ENCODE measurements at places on chromosomes 1 and 21. TPM values are rescaled to one million over a fixed set of nuclear protein-coding genes. Genes with fewer than 3 reads are reported as not detected.

- DNase-seq: no peak
These were observed 588.3 kb upstream of the USP24 start for GRCh38 chr1:55803429-55803828.

DNA sequence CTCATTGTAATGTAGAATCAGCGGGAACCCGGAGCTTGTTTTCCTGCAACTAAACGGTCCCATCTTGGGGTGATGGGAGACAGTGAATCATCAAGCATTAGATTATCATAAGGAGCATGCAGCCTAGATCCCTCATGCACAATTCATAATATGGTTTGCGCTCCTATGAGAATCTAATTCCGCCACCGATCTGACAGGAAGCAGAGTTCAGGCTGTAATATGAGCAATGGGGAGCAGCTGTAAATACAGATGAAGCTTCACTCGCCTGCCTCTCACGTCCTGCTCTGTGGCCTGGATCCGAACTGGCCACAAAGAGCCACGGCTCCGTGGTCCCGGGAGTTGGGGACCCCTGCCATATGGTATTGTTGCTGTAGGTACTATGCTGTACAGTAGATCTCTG, 1.6 kb downstream of the IFI44 start:
- peak; percentile 39 for DNase-seq

DNA sequence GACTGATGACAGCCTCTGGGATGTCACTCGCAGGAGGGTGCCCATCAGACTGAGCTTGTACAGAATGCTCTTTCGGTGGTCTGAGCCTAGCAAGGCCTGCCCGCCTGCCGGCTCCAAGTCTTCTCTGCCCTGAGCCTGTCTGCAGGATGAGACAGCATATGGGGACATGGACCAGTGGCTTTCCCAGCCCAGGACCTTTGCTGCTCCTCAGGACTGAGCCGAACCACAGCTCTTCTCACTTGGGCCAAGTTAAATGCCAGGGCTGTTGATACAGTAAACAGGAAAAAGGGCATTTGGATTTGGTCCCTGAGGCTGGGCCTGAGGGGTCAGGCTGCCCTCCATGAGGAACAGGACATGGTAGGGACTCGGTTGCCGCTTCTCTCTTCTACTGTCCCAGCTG, 64.3 kb upstream of the EPS8L3 start:
- DNase-seq: no peak

LCE2A gene
- not detected for total RNA-seq

S100A5 gene
- total RNA-seq: not detected

AMY1C gene
- total RNA-seq: not detected

HLX gene
- total RNA-seq: 1.6 TPM

- no peak for DNase-seq
These were observed 54.6 kb downstream of the SIM2 start for GRCh38 chr21:36753556-36753955.

GRCh38 chr1:31735571-31735970, 28.6 kb downstream of the ADGRB2 start:
- DNase-seq: no peak

CCT3 gene
- total RNA-seq: 104 TPM

DNA sequence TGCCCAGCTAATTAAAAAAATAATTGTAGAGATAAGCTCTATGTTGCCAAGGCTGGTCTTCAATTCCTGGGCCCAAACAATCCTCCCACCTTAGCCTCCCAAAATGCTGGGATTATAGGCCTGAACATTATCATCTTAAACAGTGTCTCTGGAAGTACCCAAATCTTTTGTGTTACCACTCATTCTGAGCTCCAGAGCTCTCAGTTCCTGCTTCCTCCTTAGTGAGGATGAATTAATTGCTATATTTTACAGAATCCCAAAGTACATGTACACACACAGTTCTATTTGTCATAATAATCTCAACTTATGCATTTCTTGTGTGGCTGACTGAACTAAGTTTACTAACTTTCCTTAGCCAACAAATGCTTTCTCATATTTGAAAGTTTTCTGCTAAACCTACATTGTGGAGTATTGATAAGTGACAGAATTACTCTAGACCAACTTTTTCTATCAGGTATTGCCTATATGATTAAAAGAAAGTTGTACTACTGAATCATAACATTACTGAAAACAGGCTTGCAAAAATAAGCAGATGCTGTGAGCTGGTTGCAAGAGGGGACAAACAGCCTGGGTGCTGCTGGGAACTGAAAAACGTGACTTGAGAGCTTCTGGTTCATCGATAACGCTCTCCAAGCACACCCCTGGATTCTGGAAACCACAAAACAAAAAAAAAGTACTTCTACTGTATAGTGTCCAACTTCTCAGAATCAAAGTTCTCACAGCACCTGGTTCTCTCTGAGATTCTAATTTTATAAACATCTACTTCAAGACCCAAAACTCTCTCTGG, 15.3 kb downstream of the VAV3 start:
- no peak for DNase-seq
